ENCODE measurements at places on chromosomes 7 and 10.

GRCh38 chr10:35300063-35300699 is 36.1 kb upstream of the CCNY start:
- DNase-seq = no peak

- no peak for DNase-seq
These were observed 10.0 kb downstream of the FAM171A1 start for GRCh38 chr10:15361131-15361530.

GRCh38 chr10:110694820-110695538 is 50.8 kb downstream of the RBM20 start:
- no peak for DNase-seq

DNA sequence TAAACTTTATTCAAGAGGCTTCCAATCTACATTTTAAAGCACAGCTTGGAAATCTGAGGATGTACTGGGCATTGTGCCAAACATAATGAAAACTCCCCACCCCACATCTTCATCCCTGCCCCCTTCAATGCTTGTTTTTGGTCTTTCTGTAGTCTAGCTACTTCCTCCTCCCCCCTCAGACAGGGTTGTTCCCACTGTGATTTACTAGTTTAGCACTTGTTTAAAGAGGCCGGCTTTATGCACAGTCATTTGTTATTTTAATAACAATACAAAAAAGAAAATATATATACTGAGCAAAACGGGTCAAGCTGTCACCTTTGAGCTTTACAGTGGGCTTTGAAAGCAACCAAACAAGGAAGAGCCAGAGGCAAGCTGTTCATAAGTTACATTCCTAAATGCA is 132.6 kb downstream of the CHRM2 start:
- DNase-seq = no peak

DNA sequence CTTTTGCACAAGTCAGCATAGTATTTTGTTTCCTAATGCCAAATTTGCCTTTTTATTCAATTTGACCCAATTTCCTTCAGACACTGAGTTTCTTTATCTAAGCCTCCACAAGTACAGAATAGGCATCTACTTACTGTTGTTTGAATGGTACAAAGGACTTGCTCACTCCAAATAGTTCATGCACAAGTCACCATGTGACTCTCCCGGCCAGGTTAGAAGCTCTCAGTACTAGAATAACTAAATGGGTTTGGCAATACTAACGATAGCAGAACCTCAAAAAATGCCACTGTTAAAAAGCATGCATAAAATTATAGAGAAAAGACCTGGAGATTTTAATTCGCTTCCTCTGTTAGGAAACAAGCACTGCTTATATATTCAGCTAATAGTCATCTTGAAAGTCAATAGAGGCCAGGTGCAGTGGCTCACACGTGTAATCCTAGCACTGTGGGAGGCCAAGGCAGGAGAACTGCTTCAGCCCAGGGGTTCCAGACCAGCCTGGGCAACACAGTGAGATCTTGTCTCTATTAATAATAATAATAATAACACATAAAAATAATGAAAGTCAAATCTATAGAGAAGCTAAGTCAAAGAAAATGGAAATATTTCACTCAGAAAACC is 335.8 kb upstream of the MBL2 start:
- DNase-seq = no peak

- DNase-seq = no peak
These were observed 194.7 kb downstream of the BUB3 start for GRCh38 chr10:123348691-123349572.

DNA sequence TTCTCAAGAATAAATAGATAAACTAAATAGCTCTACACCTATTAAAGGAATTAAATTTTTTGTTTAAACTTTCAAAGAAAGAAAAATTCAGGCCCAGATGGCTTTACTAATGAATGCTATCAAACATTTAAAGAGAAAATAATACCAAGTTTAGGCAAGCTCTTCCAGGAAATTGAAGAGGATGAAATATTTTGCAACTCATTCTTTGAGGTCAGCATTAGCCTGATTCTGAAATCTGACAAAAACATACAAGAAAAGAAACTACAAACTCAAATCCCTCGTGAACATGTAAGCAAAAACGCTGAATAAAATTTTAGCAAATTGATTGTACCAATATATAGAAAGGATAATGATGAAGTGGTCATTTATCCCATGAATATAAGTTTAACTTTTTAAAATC is 93.4 kb downstream of the RTKN2 start:
- DNase-seq = no peak

DNA sequence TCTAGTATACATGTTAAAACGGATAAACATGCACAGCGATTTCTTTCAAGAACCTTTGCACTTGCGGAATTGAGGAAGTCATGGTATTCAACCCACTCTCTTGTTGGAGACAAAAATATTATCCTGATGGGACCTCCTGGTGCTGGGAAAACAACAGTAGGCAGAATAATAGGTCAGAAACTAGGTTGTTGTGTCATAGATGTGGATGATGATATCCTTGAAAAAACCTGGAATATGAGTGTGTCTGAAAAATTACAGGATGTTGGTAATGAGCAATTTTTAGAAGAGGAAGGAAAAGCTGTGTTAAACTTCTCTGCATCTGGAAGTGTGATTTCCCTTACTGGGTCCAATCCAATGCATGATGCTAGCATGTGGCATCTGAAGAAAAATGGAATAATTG is 6.9 kb downstream of the THNSL1 start:
- DNase-seq = no peak

DNA sequence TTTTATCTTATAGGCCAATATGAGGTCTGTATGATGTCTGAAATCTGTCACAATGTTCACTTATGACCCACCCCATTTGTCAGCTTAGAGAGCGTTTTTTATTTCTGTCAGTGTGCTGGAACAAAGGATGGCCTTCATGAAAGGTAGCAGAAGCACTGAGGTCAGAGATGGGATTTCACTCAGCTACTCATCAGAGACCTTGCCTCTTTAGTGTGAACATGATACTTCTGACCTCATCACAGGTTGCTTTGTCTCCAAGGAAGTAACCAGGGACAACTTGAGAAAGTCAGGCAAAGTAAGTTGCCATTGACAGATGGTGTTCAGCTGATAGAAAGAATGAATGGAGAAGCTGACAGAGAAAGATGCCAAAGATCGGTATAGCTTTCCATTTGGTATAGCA is 16.3 kb downstream of the YAE1 start:
- no peak for DNase-seq

GRCh38 chr10:17125206-17125893 is 4.3 kb downstream of the CUBN start:
- DNase-seq = no peak
